CD4-positive, alpha-beta T cell treated with Interferon alpha-2 for 1 hour (primary cell): ENCODE measurements at places on chromosomes 2 and 18.

DNA sequence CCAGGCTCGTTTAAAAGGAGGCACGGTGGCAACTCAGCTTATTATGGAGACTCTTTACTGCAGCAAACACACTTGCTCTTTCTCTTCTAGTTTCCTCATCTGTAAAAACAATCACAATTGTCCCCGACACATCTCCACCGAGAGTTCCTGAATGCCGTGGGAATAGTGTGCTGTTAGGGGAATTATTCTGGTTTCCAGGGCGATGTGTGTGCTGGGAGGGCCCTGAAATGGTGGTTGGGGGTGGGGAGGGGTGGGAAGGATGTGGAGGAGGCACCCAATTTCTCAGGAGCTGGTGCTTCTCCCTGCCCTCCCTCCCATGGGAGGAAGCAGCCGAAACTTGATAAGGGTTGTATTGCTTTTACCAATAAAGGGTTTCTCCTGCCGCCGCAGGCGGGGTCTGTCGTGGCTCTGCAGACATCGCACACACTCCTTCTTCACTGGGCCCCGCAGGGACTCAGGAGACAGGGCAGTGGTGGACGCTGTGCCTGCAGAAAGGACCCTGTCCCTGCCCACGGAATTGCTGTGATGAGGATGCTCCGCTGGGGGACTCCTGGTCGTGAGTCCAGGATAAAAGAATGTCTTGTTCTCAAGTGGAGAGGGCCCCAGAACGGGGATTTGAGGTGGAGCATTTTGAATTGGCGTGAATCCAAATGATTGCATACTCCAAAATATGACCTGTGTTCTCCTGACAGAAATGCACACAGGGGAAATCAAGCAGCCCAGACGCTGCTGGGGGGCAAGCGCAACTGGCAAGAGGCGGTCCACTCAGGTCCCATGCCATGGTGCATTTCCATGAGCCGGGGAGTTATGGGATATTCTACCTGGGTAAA, 119.2 kb downstream of the ACKR3 start:
- DNase-seq = no peak

GRCh38 chr2:68658266-68658665, 14.9 kb downstream of the PROKR1 start:
- no peak for DNase-seq

DNA sequence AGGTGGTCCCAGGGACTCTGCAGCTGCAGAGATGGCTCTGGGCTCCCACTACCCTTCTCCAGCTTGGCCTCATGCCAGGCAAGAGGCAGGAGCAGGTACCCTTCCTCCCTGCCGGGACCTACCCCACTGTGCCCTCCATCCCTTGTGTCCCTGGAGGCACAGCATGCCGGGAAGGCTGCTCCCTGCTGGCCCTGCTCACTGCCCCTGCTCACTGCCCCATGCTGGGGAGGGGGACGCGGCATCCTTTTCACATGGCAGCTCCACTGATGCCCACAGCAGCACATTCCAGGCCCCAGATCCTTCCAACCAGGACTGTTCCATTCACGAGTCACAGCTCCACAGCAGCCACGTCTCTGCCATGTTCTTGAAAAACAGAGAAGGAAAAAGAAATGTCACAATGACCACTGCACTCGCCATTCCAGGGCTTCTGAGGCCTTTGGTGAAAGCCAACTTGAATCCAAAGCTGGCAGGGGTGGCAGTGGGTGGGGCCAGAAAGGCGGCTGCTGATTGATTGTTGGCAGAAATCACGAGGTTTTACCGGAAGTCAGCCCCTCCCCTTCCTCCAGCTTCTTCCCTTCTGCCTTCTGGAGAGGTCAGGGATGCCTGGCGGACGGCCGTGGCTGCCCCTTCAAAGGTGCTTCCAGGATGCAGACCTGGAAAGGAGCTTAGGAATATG, 268.0 kb downstream of the CYP26B1 start:
- DNase-seq = no peak

DNA sequence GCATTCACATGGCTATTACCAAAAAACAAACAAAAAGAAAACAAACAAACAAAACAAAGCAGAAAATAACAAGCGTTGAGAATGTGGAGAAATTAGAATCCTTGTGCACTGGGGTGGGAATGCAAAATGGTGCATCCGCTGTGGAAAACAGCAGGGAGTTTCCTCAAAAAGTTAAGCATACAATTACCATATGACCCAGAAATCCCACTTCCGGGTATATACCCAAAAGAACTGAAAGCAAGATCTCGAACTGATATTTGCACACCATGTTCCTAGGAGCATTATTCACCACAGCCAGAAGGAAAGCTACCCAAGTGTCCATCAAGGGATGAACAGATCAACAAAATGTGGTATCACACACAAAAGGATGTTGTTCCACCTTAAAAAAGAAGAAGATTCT, 17.9 kb upstream of the TEX51 start:
- no peak for DNase-seq

GRCh38 chr2:168198476-168199207, 48.8 kb downstream of the STK39 start:
- no peak for DNase-seq

DNA sequence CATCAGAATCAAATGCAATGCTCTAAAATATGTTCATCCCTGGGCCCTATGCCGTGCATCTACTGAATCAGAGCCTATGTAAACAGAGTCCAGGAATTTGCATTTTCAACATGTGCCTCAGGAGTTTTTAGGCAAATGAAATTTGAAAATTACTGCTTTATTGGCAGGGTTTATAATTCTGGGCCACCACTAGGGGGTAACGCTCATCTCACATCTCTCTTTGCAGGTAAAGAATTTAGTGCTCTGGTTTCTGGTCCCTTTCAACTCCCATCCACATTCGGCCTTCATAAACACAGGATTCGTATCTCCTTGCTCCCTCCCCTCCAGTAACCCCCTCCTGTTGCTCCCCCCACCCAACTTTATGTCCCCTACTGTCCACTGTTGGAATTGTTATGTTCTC, 49.3 kb downstream of the LYPD6B start:
- no peak for DNase-seq

- DNase-seq = no peak
These were observed 709.2 kb upstream of the ID2 start for GRCh38 chr2:7972670-7973069.

DNA sequence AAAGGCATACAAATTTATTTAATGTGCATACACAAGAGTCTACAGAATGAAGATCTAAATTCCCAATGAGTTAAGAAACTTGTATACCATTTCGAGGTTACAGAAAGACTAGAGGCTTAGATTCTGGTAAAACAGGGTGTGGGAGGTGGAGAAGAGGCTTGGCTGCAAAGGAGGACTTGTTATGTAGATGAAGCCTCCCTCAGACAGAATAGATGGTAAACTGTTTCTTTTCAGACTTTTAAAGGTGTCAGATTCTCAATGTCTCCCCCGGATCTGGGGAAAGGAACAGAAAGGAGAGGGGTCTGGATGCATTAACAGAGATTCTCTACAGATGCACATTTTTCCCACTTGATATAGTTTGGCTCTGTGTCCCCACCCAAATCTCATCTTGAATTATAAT, 126.0 kb downstream of the ST6GAL2 start:
- no peak for DNase-seq

GRCh38 chr18:25033747-25034471, 318.1 kb downstream of the ZNF521 start:
- no peak for DNase-seq

- no peak for DNase-seq
These were observed 31.4 kb downstream of the FN1 start for GRCh38 chr2:215404348-215405012.

GRCh38 chr2:42794271-42795046, 2.1 kb upstream of the HAAO start:
- DNase-seq = no peak

GRCh38 chr2:188623995-188624643, 332.4 kb downstream of the GULP1 start:
- no peak for DNase-seq

DNA sequence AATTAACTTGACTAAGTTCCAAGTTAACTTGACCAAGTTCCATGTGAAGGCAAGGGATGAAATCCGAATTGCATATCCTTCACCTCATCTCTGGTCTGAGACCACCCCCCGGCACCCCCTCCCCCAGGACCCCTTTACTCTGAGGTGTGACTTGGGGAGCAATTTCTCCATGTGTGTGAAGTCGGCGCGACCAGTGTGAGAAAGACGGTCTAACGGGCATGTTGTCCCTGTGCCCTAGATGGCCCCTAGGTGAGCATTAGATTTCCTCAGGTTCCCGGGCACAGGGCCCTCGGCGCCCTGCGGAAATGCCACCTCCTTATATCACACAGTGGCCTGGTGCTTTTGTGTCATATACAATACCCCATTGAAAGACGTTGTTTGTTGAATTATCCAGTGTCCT, 137.1 kb downstream of the CTIF start:
- DNase-seq = no peak

- no peak for DNase-seq
These were observed 255.6 kb upstream of the OSR1 start for GRCh38 chr2:19614066-19614465.

DNA sequence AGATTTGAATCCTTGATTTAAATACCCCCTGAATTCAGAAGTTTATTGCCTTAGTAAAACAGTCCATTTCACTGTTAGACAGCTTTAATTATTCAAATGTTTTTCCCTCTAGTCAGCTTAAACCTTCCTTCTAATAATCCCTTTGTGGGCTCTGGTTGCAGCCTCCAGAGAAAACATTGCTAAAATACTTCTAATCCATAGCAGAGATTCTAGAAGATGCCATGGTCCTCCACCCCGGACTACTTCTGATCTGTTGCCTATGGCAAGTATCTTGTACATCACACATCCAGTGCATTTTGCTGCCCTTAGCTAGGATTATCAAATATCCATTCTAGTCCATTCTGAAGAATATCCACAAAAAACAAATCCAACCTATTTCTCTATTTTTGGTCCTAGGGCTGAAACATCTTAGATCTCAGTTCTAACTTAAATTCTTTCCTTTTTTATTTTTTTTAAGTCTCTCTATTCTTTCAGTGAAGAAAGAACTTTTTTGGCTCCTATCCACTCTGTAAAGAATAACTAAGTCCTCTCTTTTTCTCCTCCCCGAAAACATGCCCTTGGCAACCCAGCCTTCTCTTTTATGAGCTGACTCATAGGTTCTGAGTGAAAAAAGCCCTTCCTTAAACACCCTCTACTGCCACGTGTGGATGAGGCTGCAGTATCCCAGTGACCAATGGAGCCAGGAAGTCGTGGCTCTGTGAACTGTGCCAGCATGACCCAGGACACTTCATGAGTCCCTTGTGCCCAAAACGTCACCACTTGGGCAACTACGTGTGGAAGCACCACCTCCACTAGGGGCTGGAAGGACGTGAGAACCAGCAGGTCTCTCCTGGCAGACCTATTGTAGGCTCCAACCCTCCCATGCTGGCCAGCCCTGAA, 349.8 kb downstream of the TNS1 start:
- no peak for DNase-seq

GRCh38 chr2:17257189-17257909, 260.9 kb downstream of the RAD51AP2 start:
- DNase-seq = no peak

GRCh38 chr2:104845946-104846785, 7.7 kb upstream of the POU3F3 start:
- no peak for DNase-seq

DNA sequence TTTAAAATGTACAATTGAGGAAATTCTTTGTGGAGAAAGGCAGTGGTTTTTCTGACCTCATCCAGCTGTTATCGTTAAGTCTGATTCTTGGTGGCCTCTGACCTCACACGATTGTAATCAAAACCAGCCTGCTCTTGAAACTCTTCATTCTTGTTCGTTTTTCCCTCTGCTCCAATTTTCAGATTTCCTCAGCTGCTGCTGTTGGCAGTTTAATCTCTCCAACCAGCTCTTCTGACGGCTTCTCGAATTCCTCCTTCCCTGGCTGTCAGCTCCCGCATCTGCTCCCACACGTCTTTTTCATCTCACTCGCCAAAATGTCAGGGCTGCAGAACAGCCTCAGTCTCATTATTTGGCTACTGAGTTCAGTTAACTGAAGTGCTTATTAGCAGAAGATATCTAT, 136.1 kb downstream of the DCDC2C start:
- DNase-seq = no peak

DNA sequence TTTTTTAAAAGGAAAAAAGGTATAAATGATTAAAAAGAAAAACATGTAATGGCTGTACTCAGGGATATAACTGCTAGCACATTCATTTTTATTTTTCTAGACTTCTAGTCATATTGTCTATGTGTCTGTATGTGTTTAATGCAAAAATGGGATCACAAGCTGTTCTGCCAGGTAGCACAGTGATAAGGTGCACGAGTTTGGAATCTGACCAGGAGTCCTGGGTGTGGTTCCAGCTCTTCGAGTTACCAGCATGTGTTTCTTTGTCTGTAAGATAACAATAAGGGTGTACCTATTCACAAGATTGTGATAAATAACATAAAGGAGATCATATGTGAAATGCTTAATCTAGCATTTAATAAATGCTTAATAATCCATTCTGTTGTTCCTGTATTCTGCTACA, 145.3 kb downstream of the PKP4 start:
- no peak for DNase-seq

GRCh38 chr2:52083214-52083613, 1051.3 kb upstream of the NRXN1 start:
- DNase-seq = no peak

GRCh38 chr2:11998218-11998617, 251.8 kb downstream of the LPIN1 start:
- DNase-seq = peak; percentile 17

- no peak for DNase-seq
These were observed 143.1 kb downstream of the TTC32 start for GRCh38 chr2:19758658-19759057.

- DNase-seq = peak; percentile 22
These were observed 138.9 kb upstream of the NABP1 start for GRCh38 chr2:191539068-191539467.

- DNase-seq = no peak
These were observed 453.4 kb downstream of the BCL11A start for GRCh38 chr2:60100034-60100433.

- no peak for DNase-seq
These were observed 29.1 kb downstream of the DYM start for GRCh38 chr18:49431165-49431962.
